Astrocyte (in vitro differentiated cells and primary cell): ENCODE measurements at places on chromosomes 16 and 17. TPM values are rescaled to one million over a fixed set of nuclear protein-coding genes. Genes with fewer than 3 reads are reported as not detected.

Gene MVP
- 38.7 and 40.1 TPM in 2 replicates for total RNA-seq

Gene OTOP2
- not detected in 2 replicates for total RNA-seq

Gene PRR29
- total RNA-seq: 0.54 and 0.94 TPM in 2 replicates

Gene HS3ST2
- total RNA-seq: 0.53 and 1.0 TPM in 2 replicates

Gene KNOP1
- 22.7 and 22.9 TPM in 2 replicates for total RNA-seq

Gene ABCA6
- total RNA-seq: not detected in 2 replicates

Gene KRT10
- total RNA-seq: 49.7 and 50.6 TPM in 2 replicates

Gene ITGAX
- total RNA-seq: 0.27 TPM in 1 of 2 replicates, not detected in the other

Gene SDR42E1
- total RNA-seq: not detected in 2 replicates

Gene ASGR1
- total RNA-seq: 3.6 and 5.0 TPM in 2 replicates

Gene ITGAD
- total RNA-seq: not detected in 2 replicates

Gene GPRC5C
- 65.3 and 70.4 TPM in 2 replicates for total RNA-seq

Gene CTRB2
- total RNA-seq: 0.43 TPM in 1 of 2 replicates, not detected in the other

Gene AGRP
- total RNA-seq: not detected in 2 replicates

Gene MAP2K3
- total RNA-seq: 35.5 and 44.3 TPM in 2 replicates

Gene CSH2
- 4.3 and 5.8 TPM in 2 replicates for total RNA-seq

Gene SEPTIN12
- 4.4 and 5.9 TPM in 2 replicates for total RNA-seq
